HL-60 (cell line): ENCODE measurements at places on chromosomes 3 and 15.

GRCh38 chr3:17420668-17421067, 321.8 kb downstream of the TBC1D5 start:
- DNase-seq, result no peak

GRCh38 chr3:65728138-65728537, 310.6 kb downstream of the MAGI1 start:
- no peak for DNase-seq

GRCh38 chr3:40340541-40341170, 31.1 kb downstream of the EIF1B start:
- no peak for DNase-seq

DNA sequence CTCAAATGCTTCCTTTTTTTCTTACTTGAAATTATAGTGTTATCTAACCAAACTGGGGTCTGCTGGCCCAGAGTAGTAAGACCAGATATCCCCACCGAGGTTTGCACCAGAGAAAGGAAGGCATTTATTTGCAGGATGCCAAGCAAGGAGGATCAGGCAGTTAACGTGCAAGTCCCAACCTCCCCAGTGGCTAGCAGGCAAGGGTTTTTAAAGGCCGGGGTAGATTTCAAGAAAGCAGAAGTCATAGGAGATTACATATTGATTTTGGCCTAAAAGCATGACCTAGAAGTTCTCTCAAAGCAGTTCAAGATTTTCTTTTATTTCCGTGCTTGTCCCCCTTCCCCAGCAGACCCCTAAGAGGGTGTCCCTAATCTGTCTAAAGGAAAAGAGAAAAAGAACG, 32.8 kb upstream of the STRIT1 start:
- no peak for DNase-seq

- no peak for DNase-seq
Measured at GRCh38 chr15:73972984-73973682, 19.0 kb downstream of the STOML1 start.

DNA sequence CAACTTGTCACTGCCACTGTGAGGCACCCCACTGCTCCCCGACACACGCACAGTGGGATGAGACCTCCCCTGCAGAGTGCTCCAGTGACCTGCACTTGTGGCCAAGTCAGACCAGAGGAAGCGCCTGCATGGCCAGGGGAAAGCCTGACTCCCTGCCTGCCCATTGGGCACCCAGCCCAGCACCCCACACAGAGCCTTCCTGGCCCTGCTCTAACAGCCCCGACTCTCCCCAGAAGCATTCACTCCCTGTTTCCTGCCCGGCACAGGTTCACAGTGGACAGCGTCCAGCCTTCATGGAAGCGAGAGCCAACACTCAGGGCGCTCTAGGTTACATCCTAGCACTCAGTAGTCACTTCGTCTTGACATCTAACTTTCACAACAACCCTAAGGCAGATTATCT, 27.8 kb downstream of the RBPMS2 start:
- DNase-seq, result no peak

- DNase-seq, result no peak
Measured at GRCh38 chr3:169117264-169117663, 546.2 kb downstream of the MECOM start.

- no peak for DNase-seq
Measured at GRCh38 chr15:61201322-61201721, 27.8 kb downstream of the RORA start.

GRCh38 chr3:152609891-152610290, 225.0 kb upstream of the P2RY1 start:
- no peak for DNase-seq

DNA sequence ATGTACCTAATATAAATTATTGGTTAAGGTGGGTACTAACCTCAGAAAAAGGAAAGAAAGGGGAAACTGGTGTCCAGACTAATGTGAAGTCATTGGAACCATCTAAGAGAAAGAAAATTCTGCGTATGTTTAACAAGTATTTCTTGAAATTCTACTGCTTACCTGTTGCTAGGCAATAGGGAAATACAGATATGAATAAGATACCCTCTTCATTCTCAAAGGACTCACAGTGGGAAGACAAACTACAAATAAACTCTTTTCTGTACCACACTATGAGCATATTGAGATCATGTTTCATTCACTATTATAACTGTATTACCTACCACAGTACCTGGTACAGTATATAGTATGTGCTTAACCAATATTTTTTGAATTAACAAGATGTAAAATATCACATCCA, 140.5 kb upstream of the MLF1 start:
- no peak for DNase-seq

DNA sequence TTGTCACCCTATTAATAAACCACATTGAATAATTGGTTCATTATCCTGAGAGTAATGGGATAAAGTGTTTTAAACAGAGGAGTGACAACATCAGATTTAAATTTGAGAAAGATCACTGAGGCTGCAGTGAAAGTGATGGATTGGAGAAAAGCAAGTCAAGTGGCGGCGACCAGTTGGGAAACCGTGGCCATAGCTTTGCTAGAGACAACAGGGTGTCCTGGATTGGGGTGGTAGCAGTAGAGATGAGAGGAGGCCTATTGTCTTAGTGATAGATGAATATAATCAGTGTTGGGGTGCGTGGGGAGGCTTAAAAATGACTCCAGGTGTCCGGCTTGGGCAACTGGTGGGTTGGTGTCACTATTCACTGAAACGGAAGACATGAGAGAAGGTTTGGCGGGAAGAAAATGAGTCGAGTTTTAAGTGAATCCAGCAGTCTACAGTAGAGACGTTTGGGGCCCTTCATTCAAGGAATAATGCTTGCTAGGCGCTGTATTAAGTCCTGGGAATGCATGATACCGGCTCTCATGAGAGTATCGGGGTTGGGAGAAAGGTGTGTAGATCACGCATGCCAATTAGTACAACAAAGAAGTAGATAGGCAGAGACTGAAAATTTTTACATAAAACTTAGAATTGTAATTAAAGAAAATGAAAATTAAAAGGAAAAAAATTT, 819 bp downstream of the NEK4 start:
- DNase-seq, result no peak

GRCh38 chr3:107674371-107674770, 151.6 kb downstream of the BBX start:
- DNase-seq, result no peak

- peak; percentile 10 for DNase-seq
Measured at GRCh38 chr3:123286308-123287023, 84.7 kb downstream of the SEC22A start.

DNA sequence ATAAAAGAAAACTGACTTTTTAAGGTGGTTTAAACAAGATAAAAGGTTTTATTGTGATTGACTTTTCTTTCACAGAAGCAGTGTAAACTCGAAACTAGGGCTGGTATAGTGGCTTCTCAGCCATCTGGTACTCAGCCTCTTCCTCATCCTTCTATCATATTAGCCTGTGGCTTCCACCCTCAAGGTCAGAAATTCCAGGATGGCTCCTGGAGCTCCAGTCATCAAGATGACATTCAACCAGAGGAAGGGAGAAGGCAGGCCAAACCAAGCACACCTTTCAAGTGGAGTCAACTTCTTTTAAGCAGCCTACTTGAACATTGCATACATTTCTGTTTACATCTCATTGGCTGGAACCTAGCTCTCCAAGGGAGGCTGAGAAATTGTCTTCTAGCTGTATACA, 1.3 kb upstream of the MESD start:
- DNase-seq, result no peak

- no peak for DNase-seq
Measured at GRCh38 chr15:67678993-67679392, 136.5 kb downstream of the MAP2K5 start.

- no peak for DNase-seq
Measured at GRCh38 chr15:34206011-34206410, 3.9 kb downstream of the KATNBL1 start.

GRCh38 chr3:28994161-28994905, 286.5 kb upstream of the RBMS3 start:
- DNase-seq, result no peak

DNA sequence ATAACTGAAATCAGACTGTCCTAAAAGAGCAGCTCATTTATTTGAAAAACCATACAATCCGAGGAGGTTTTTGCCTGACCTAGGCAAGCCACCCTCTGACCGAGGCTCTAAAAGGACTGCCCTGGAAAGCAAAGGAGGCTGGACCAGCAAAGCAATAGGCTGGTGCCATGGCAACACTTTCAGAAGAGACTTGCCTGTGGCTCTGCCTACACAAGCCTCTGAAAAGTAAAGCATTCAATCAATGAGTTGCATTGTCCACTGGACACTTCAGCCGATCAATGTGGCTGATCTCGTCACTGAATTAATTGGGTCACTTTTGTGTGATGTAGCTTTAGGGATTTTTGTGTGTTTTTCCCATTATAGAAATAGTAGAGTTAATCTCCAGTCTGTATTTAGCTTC, 99.1 kb upstream of the SEMA6D start:
- no peak for DNase-seq

DNA sequence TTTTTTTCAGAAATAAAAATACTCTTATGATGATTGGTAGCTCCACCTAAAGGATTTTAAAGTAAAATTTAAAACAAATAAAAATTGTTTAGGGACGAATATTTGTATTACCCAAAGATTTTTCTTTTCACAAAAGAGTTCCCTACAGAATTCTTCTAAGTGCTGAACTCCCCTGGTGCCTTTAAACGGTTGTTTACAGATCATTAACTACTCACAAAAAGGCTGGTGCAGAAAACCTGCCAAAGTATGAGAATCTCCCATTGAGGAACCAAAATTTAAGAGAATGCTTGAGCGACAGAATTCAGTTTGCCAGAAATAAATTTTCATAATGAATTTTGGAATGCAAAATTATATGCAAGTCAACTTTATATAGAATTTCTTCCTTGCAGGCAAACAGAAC, 497.8 kb upstream of the NR2F2 start:
- DNase-seq, result no peak

- no peak for DNase-seq
Measured at GRCh38 chr3:112127522-112128494, 5.2 kb downstream of the GCSAM start.

DNA sequence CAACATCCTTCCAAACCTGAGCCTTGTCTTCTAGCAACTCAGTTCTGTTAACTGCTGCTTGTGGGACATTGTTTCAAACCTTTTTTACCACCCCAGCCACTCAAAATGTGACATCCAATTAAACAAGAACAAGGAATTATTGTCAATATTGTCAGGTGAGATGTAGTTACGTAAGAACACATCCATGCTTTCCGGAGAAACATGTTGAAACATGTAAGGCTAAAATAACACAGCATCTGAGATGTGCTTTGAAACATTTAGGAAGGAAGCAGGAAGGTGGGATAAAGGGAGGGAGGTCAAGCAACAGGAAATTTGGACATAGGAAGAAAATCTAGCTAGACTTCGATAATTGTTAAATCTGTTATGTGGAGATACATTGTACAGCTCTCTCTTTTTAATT, 50.9 kb upstream of the PRICKLE2 start:
- no peak for DNase-seq

- DNase-seq, result no peak
Measured at GRCh38 chr3:196499807-196500524, 3.6 kb downstream of the RNF168 start.

- no peak for DNase-seq
Measured at GRCh38 chr3:14861446-14862302, 42.9 kb downstream of the FGD5 start.

DNA sequence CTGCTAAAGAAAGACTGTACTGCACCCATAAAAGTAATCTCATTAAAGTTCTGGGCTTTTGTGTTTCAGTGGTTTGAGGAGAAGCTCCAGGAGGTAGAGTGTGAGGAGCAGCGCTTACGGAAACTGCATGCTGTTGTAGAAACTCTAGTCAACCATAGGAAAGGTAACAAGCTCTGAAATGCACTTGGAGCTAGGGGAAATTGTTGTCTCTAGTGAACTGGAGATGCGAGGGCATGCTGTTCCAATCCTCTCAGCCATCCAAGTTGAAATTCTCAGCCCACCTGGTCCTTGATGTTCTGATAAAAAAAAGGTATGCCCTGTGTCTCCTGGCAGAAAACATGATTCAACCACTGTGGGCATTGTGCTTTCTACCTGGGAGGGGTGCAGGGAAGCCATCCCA, 21.4 kb upstream of the SNX22 start:
- DNase-seq, result no peak

DNA sequence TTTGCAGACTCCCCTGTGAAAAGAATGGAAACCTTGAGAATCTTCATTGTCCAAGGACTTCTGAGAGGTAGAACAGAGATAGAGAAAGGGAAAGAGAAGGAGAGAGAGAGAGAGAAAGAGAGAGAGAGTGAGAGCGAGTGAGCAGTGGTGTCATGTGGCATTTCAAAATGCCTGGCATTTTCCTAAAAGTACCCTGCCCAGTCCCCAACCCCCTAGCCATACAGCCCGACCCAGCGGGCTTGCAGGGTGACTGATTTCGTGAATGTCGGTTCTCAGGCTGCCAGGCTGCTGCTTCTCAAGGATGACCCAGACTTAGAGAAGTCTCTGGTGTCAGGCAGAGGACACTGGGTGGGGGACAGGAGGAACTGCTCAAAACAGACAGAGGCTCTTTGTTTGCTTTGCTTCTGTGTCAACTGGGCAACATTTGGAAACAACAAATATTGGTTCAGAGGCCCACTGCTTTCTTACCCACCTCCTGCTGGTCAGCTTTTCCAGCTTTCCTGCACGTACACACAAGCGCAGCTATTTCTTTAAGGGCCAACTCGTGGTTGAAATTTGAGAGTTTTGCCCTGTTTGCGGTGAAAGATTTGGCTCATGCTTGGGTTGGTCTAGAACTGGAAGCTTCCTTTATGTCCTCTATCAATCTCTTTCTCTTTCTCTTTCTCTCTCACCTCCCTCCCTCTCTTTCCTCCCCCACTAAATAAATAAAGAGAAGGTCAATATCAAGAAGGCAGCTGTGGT, 3.7 kb upstream of the TF start:
- no peak for DNase-seq

- DNase-seq, result no peak
Measured at GRCh38 chr3:120153294-120153693, 59.0 kb upstream of the GSK3B start.

DNA sequence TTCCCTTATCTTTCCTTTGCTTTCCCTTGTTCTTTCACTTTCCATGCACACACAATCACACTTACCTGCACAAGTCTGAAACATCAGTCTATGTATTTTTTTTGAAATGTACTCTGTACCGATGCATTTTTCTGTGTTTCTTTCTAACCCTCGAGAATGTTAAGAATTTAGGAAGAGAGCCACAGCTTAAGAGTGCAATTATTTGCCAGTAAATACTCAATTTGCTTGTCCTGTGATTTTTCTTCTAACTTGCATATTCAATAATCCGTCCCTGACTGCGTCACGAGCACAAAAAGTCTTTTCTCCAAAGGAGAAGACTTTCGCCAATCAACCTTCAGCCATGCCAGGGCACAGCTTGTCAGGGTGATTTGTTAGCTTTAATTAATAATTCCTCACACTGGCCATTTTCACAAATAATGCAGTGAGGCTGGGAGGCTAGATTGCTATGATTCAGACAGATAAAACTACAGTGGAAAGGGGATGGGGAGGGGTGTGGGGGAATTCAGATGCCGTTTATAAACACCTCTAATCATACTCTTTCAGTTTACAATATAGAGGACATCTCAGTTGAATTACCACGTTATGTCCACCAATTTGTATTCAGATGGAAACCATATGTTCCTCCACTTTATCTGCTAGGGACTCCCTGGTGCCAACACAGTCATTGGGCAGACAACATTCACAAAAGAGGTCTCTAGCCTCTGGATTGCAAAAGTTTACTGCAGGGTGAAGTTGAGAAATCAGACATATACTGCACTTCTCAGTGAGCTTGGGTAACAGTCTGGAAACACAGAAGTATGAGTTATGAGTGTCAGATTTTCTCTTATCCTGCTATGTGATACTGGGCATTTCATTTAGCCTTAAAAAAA, 388.0 kb downstream of the ZBTB20 start:
- DNase-seq, result no peak
